ENCODE measurements at places on chromosomes 5 and 9.

DNA sequence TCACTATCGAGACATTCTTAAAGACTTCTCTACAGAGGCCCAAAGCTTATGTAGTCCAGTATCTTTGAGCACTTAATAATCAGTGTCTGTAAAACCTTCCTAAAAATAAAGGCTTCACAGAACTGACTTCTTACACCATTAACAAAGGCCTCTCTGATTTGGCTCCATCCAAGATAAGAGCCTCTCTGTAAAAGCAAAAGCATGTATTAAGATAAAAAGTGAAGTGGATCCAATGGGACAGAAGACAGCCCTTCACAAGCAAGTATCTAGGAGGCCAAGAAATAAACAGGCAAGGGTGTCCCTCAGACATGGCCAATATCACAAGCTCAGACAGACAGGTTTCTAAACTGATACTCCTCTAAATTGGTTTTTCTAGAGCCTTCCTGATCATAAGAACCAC, 11.9 kb downstream of the LHFPL2 start:
- DNase-seq = no peak

GRCh38 chr5:58871648-58872242, 288.9 kb downstream of the RAB3C start:
- DNase-seq = no peak

DNA sequence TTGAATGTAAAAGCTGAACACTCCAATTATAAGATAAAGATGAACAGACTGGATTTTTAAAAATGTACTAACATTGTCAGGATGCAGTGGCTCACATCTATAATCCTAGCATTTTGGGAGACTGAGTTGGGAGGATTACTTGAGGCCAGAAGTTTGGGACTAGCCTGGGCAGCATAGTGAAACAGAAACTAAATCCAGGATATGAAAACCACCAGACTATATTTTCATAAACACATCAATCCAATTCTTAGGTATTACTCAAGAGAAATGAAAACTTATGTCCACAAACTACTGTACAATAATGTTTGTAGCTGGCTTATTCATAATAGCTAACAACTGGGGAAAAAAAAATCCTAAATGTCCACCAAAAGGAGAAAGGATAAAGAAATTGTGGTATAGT, 26.8 kb upstream of the NAA35 start:
- no peak for DNase-seq

- DNase-seq = no peak
These were observed at the start of gene ARL10 for GRCh38 chr5:176365351-176366231. Gene ARL10, plus strand, starts transcription at chr5:176365487. Its CDS starts 77 bp downstream, at chr5:176365564.

- DNase-seq = no peak
These were observed 107.4 kb downstream of the SCAMP1 start for GRCh38 chr5:78467752-78468357.

GRCh38 chr9:114397219-114397847, 9.6 kb upstream of the AKNA start:
- DNase-seq = no peak

DNA sequence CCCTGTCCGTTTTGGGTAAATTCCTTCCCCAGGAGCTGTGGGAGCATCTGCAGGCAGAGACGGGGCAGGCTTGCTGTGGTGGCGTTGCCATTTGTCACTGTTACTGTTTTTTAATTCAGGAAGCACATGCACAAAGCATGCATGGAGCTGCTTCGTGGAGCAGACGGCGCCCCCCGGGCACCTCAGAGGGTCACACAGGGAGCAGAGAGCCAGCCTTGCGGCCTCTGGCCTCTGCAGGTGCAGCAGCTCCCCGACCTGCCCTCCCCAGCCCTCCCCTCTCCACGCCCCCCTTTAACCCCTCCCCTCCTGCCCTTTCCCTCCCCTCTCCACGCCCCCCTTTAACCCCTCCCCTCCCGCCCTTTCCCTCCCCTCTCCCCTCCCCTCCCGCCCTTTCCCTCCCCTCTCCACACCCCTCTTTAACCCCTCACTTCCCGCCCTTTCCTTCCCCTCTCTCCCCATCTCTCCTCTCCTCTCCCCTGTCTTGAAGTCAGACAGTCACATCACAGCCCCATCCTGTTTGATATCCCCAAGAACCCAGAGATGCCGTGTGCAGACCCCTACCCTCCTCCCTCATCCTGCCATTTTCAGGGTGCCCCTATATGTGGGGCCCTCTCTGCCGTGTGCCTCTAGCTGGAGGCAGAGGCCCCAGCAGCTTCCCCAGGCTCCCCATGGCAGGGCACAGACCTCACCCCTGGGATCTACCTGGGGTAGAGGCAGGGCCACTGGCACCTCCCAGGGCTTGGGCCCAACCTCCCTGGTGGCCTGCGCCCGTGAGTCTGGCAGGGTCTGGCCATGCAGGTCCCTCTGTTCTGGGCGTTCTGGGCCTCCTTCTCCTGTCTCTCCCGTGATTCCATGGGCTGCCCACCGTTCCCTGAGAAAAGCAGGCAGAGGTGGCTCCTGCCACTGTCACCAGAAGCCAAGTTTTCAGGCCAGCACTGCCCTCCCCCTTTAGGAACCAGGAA, 29.6 kb upstream of the UBAC1 start:
- no peak for DNase-seq

- no peak for DNase-seq
These were observed 88.9 kb downstream of the ZNF366 start for GRCh38 chr5:72418271-72418670.

DNA sequence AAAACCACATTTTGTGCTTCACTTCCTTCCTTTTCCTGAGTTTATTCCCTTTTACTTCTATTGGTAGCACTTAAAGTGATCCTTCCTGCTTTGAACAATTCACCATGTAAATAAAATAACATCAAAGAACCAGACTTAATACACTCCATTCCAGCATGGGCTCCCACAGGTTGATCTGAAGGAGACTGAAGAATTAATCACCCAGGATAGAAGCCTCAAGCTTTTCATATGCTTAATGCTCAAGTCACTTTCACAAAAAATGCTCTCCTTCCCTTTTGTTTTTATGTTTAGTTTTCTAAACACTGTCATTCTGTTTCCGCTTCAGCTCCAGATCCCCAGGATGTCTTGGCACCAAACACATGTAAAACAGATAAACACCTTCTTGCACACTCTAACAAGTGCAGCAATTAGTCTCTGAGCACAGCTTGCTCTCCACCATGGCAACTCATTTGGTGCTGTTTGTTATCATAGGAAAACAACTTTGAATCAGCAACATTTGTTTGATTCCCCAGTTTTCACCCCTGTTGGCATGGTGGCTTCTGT, 37.0 kb downstream of the DMRTA1 start:
- no peak for DNase-seq

DNA sequence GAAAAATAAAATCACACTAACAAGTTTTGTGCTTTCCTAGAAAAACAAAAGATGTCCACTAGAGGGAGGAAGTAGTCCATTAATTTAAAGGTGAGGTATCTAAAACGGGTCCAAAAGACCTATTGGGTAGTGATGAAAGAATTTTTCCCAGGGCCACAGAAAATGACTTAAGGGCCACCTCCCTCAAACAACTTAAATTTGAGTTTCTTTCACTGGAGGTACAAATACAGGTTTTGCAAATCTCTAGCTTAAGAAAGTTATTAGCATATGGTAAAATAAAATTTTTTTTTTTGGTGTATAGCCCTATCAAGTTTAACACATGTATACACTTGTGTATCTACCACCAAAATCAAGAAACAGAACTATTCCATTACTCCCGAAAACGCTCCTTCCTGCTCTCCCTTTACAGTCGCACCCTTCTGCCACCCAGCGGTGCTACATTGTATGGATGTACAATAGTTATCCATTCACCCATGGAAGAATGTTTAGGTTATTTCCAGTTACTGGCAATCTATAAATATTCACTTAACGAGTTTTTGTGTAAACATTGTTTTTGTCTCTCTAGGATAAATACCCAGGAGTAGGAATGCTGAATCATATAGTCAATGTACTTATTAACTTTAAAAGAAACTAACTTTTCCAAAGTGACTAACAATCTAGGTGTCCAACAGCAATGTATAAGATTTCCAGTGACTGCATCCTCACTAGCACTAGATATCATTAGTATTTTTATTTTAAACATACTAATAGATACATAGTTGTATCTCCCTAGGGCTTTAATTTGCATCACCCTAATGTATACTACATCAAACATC, 21.9 kb downstream of the DEPDC1B start:
- no peak for DNase-seq

GRCh38 chr5:138275379-138275782, 960 bp upstream of the GFRA3 start:
- no peak for DNase-seq

DNA sequence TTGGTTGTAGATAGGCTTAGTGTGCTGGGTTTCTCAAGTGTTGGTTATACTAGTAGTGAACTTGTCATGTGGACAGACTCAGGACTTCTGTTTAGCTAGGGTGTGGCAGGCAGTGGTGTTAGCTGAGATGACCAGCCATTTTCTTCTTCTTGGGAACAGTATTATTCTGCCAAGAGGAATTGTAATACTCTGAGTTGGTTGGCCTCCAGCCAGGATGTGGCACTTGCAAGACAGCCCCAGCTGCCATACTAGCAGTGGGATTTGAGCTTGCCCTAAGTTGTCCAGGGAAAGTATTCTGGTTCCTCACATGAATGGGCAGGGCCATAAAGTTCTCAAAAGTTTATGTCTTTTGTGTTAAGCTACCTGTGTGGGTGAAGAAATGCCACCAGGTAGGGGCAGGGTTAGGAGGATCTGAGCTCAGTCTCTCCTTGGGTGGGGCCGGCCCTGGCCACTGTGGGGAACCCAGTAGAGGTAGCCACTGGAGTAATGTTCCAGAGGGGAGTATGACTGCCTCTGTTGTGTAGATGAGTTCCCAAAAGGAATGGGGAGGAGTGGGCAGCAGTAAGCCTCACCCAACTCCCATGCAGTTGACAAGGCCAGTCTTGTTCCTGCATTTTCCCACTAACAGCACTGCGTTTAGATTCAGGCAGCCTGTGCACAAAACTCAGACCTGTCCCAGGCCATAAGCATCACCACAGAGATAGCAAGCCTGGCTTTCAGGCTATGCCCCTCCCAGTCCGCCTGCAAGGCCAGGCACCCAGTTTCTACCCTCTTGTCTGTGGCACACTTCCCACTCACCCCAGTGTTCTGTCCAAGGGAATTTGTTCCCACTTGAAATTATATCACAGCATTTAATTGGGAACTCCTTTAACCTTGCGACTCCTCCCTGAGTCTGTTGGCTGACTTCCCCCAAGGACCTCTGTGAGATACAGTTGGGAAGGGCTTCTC, 250.7 kb downstream of the ANXA1 start:
- DNase-seq = no peak

- no peak for DNase-seq
These were observed 19.4 kb upstream of the FABP6 start for GRCh38 chr5:160209917-160210316.

DNA sequence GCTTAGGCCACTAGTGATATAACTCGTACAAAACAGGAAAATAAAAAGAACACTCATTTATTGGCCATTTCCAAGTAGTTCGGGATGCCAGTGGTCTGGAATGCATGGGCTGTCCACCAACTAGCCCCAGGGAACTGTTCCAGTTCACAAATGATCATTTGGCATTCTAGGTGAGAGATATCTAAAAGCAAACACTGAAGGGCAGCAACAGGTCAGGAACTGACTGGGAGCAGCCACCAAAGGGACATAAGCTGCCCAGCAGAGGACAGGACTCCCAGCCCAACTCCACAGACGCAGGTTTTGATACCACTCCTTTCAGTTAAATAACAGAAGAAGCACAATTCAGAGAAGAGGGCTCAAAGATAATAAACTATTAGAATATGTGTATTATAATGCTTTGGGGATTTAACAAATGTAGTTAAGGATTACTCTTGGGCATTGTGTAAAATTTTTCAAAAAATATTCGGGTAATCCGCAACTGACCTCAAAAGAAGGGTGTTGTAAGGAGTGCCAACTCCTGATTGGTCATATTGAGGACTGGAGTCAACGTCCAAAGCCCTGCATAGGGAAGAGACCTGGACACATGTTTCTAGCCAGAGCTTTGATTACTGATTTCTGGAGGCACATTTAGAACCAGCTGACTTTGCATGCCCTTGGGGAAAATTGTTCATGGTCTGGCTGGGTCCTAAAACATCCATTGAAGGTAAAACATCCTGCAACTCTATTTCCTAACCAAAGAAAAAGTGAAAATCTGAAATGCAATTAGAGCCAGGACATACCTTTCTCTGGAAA, 320.0 kb downstream of the DNAH5 start:
- no peak for DNase-seq

DNA sequence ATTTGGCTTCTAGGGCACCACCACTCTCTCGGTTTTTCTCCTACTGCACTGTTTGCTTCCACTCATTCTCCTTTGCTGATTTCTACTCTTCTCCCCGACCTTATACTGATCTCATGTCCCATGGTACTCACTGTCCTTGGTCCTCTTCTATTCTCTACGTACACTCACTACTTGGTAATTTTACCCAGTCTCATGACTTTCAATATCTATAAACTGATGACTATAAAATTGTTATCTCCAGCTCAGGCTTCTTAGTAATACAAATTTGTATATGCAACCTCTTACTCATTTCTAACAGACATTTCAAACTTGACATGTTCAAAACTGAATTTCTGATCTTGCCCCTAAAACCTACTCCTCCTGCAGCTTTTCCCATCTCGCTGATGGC, 4.1 kb downstream of the RAPGEF6 start:
- no peak for DNase-seq

DNA sequence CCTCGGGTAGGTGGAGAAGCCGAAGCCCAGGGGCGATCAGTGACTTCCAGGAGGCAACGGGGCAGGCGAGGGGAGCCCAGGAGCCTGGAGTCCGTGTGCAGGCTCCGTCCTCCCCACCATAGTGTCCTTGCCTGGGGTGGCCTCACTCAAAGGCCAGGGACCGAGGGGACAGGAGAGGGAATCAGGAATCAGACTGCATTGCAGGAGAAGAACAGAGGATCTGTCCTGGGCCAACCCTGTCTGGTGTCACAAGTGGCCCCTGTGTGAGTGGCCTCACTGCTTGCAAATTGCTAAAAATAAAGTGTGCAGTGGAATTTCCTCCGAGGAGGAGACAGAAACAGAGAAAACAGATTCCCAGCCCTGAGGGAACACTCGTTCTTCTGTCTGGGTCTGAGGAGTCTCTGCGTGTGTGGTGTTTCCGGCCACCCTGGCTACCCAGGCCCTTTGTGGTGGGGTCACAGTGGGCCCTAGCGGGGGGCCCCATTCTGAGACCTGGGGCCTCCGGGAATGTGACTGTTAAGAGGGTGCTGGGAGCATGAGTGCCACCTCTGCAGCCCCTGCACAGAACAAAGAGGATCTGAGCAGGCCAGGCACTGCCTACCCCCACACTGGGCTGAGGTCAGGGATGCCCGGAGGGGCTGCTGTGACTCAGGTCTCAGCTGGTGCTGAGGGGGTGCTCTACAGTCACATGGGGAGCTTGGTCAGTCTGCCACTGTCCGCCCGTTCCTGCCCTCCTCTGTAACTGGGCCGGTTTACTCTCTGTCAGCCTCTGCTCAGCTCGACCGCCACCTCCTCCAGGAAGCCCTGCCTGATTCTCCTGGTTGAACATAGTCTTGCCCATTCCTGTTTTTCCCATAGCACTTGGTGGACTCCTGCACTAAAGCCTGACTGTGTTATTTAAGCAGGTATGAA, 7.4 kb downstream of the TRAF1 start:
- DNase-seq = no peak

GRCh38 chr9:78031444-78031892, at the start of gene GNAQ:
Gene GNAQ, minus strand, starts transcription at chr9:78031811. Its CDS starts 576 bp downstream, at chr9:78031235.
- no peak for DNase-seq

- no peak for DNase-seq
These were observed 118.9 kb upstream of the ELL2 start for GRCh38 chr5:96080557-96080956.

All from D721Med (cell line).